NCI-H345 (cell line): ENCODE measurements at places on chromosomes 12 and 14.

DNA sequence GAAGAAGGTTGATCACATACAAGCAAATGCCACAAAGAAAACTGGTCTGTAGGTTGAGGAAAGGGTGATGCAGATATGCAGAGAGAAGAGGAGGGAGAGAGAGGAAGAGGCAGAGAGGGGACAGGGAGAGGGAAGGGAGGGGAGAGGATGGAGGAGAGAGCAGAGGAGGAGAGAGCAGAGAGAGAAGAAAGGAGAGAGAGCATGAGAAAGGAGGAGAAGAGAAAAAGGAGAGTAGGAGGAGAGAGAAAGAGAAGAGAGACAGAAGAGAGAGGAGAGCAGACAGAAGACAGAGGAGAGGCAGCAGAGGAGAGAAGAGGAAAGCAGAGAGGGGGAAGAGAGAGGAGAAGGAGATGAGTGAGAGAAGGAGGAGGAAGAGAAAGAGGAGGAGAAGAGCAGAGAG, 59.2 kb downstream of the STXBP6 start:
- no peak for DNase-seq

GRCh38 chr12:68200854-68201253, 24.8 kb downstream of the IL26 start:
- no peak for DNase-seq

GRCh38 chr12:11667171-11667570, 17.7 kb downstream of the ETV6 start:
- DNase-seq, result no peak

DNA sequence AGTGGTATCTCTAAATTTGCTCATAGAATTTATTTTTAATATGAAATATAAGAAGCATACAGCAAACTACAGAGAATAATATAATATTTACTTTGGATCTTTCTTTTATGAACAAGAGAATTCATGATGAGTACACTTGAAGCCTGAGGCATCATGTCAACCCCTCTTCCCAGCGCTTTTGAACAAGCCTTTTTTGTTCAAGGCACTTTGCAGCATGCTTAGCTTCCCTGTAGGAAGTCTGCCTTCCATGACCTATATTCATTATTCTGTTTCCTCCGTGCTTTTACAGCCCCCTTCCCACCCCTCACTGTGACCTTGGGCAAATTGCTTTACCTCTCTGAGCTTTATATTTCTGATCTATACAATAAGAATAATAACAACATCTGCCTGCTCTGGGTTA, 41.6 kb downstream of the SCN8A start:
- DNase-seq, result peak; percentile 20

DNA sequence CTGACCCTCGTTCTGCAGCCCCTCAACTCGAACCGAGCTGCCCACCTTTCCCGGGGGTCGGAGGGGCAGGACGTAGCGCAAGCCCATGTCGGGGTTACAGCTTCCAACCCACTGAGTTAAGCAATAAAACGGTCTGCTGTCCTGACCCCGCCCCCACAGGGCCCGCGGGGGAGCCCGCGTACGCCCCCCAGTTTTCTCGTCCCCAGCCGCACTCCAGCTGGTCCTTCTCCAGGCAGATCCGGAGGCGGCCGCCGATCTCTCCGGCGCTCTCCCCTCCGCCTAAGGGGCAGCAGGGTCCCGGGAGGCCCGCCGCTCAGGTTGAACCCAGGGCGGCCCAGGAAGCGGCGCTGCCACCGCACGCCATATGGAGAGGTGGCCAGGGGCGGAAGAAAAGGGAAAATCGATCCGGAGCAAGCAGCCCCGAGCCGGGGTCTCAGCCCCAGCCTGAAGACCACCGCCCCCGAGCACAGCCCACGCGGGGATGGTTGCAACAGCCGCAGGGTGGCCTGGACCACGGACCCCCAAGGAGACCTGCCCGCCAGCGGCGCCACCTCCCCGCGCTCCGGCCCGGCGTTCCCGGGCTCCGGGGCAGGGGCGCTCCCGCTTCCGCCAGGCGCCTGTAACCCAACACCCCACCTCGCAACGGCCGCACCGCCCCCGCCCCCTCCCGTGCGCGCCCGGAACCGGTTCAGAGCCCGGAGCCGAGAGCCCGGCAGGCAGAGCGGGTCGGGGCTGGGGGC, 760 bp downstream of the ACTN1 start:
- DNase-seq, result peak; percentile 69

DNA sequence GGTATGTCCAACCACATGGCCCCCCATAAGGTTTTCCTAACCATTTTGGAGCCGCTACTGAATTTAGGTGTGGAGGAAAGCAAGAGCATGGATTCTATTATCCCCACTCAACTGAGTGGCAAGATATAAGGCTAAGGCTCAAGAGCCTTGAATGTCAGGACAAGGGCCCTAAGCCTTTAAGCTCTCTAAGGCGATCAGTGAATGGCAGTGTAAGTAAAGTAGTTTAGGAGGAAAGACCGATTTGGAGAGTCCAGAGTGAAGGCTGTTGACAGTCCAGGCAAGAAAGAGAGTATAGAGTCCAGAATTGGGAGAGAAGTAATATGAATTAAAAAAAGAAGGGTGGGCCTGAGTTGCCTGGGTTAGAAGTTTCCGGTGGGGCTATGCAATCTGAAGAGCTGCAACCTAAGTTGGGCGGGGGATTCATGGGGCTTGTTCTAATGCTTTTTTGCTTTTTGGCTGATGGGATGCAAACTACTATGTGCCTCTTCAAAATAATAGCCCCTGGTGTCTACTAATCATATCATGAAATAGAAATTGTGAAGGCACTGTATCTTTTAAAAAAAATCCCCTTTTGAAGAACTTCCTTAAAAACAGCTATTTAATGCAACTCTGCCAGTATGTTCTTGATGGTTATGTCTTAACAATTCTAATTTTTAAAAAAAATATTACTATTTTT, at the start of gene SPIC:
SPIC (plus strand) TSS at position 626 of the 676 bp plus-strand sequence. CDS start 1,569 bp downstream, outside the sequence.
- DNase-seq, result no peak

DNA sequence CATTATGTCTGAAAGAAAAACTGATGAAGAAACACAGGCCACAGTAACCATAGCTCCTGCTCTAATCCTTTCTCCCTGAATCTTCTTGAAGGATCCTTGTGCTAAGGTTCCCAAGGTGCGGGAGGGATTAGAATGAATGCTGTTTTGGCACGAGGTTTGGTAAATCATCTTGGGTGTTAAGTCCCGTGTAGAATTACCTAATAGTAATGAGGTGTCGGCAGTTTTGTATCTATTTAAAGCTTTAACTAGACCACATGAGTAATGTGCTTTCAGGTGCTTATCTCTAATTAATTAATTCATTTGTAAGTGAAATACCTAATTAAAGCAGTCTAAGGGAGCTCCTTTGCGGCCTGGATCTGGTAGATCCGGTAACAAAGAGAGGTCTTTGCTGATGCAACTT, 53.9 kb downstream of the GNG2 start:
- DNase-seq, result no peak

- no peak for DNase-seq
Measured at GRCh38 chr12:125981610-125982253, 916.5 kb downstream of the AACS start.

DNA sequence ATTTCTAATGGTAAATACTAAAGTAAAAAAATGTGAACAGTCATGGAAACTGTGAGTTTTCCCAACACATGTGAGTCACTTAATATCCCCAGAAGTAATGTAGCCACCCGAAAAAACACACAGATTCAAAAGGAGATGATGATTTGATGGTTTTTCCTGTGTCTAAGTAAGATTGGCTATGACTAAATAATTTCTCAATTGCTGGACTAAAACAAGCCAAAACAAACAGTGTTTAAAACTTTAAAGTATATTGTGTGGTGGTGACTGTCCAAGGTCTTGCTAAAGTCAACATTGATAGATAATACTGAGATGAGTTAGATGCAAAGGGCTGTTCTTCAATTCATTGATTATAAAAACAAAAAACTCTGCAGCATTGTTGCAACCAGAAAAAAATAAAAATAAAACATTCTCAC, 89.6 kb upstream of the SOX5 start:
- no peak for DNase-seq

- no peak for DNase-seq
Measured at GRCh38 chr12:83801972-83802371, 1110.6 kb downstream of the SLC6A15 start.

DNA sequence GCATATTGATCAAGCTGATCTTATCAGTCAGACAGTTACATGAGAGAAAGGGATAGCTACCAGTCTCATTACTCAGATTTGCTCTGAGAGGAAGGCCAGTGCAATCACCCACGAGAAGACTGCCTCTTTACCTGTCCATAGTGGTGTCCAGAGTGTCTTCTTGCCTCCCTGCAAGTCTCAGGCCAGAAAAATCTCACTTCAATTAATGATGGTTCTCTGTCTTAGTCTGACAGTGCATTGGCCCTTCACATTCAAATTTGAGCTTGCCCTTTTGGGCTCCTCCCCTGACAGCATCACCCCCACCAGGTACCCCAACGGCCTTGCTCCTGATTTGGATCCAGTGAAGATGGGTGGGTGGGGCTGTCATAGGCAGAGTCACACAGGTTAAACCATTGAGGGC, at the start of gene AICDA:
AICDA (minus strand) TSS at position 231 of the 400 bp plus-strand sequence; CDS start at position 139, 92 bp downstream.
- no peak for DNase-seq

DNA sequence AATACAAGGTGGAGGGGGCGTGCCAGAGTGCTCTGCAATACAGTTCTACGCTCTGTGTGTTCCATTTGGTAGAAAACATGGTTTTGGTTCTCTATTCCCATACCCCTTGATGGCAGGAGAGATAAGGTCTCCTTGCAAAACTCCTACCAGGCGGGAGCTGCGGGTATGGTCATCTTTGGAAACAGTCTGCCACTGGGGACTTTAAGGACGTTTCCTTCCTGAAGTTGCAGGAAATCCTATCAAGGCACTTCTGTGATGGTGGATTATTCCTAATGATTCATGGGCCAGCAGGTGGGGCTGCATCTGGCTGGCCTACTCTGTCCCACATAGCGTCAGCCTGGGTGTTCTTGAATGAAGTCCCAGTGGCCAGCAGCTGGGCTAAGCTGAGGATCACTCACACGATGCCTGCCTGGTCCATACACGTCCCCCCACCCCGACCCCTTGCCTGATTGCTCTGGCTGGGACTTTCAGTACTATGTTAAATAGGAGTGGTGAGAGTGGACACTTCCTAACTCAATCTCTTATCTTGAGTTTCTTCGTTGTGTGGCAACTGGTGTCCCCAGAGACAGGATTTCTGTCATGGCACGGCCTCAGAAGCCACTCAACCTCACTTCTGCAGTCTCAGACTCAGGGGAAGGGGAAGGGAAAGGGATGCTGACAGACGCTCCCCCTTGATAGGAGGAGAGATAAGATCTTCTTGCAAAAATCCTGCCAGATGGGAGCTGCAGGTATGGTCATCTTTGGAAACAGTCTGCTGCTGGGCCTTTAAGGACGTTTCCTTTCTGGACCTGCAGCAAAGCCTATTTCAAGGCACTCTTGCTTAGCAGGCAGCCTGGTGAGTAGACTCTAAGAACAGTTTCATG, 61.0 kb upstream of the FKBP4 start:
- DNase-seq, result no peak

- DNase-seq, result peak; percentile 13
Measured at GRCh38 chr12:49187184-49187583, 1.7 kb downstream of the TUBA1A start.

DNA sequence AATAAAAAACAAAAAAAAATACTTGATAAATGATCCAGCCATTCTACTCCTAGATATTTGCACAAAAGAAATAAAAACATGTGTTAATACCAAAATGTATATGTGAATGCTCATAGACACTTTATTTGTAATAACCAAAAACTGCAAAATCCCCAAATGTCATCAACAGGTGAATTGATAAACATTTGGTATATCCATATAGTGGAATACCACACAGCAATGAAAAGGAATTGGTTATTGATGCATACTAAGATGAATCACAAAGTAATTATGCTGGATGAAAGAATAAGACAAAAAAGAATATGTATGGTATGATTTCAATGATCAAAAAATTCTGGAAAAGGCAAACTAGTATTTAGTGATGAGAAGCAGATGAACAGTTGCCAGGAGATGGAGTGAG, 124.7 kb upstream of the VASH1 start:
- no peak for DNase-seq

DNA sequence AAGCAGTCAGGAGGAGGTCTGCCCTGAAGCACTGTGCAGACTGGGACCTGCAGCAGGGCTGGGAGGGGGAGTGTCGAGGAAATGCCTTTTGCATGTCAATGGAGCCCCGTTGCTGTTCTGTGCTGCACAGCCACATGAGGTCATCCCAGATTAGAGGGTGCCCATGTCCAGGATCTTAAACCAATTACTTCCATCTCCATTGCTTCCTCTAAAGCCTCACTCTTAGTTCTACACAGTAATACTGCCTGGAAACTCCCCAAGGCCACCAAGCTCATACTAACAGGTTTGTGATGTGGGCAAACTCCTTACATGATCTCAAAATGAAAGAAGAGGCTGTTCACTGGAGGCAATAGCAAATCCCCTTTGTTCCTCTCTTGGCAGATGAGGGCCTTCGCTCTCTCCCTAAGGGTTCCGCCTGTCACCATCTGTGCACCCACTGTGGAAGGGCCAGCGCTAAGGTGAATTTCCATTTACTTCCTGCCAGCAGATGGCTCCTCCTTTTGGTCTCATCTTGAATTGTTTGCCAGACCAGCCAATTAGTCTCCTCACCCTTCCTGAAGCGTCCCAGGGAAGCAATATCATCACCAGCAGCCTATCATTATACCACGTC, 35.4 kb upstream of the LTA4H start:
- peak; percentile 11 for DNase-seq

GRCh38 chr12:51534216-51535074, 56.6 kb upstream of the SCN8A start:
- no peak for DNase-seq

- peak; percentile 72 for DNase-seq
Measured at GRCh38 chr12:42213023-42213422, 25.0 kb downstream of the YAF2 start.

GRCh38 chr12:129839679-129840078, 64.1 kb downstream of the TMEM132D start:
- DNase-seq, result no peak

DNA sequence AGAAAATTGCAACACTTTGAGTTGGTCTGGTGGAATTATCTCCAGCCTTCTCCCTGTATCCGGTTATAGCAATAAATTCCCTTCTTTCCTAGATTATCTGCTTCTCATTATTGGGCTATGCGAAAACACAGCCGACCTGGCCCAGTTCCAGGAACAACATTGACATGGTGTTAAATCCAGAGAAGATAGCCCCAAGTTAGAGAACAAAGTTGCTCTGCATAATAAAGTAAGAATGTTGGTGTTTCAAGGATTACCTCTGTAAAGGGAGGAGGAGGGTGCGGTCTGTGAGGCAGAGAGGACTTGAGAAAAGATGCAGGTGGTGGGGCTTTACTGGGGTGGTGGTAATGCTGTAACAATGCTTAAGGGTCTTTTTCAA, 12.1 kb downstream of the TCL1A start:
- no peak for DNase-seq
